ENCODE measurements at places on chromosomes 2 and 18.
A peak's percentile ranks its signal among the peaks of the same experiment; 100 is the strongest.

- DNase-seq: no peak
Observed at GRCh38 chr18:51170664-51171063, 26.8 kb downstream of the MEX3C start.

- DNase-seq: no peak
Observed at GRCh38 chr2:149399934-149400615, 69.7 kb downstream of the LYPD6 start.

GRCh38 chr18:26703170-26703930 is 155.0 kb upstream of the KCTD1 start:
- DNase-seq: no peak

- no peak for DNase-seq
Observed at GRCh38 chr2:230949966-230950873, 25.2 kb upstream of the GPR55 start.

DNA sequence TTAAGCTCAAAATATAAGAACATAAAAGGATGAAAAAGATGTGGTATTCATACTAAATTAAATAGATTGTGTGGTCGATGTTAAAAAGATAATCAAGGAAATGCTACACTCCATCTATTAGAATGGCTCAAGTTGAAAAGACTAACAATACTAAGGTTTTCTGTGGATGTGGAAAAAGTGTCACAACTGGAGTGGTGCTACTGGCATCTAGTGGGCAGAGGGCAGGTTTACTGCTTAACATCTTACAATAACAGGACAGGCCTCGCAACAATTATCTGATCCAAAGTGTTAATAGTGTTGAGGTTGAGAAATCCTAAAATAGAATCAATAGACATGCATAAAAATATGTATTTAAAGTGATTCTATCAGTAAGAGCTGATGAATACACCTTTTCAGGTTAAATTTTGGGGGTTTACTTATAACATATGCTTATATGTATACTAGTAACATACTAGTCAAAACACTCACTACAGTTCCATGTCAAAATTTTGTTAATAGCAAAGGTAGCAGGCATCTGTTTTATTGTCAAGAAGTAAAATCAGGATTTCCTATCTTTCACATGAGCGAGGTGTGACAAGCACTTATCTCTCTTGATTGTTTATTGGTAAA is 91.5 kb upstream of the TMEFF2 start:
- no peak for DNase-seq

DNA sequence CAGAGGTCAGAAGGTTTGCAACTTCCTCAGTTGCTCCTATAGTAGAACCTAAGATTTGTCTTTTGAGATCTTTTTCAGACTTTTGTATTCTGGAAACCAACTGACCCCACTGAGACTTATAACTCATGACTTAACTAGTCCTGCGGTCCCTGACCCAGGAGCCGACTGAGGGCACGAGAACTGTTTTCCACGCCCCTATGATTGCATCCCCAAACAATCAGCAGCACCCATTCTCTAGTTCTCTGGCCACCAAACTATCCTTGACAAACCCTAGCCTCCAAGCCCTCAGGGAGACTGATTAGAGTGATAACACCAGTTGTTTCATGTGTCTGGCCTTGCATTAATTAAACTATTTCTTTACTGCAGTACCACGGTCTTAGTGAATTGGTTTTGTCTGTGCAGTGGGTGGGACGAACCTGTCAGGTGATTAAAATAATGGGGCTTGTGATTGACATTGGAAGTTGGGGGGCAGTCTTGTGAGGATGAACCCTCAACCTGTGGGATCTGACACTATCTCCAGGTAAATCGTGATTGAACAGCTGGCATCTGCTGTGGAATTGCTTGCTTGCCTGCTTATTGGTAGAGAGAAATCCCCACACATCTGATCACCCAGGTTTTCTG is 95.7 kb downstream of the B3GNT2 start:
- DNase-seq: no peak

DNA sequence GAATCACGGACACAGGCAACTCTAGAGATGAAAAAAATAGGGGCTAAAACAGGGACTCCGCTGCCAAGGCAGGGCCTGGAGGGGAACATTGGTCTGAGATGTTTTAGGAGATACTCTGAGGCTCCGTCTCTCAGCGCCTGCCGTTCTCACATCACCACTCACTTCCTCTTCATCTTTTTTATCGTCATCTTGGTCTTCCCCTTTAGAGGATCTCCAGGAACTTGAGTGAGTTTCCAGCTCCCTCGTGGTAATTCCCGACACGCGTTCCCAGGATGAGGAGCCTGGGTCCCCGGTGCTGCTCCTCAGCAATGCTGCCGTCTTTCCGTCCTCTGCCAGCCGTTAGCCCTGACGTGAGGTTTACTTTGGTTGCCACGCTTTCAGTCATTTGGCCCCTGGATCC is 16.1 kb downstream of the MLPH start:
- no peak for DNase-seq

GRCh38 chr18:55300936-55301531 is 287.0 kb downstream of the TCF4 start:
- peak; percentile 77 for DNase-seq

GRCh38 chr2:45289997-45290709 is 280.9 kb upstream of the SIX2 start:
- no peak for DNase-seq

DNA sequence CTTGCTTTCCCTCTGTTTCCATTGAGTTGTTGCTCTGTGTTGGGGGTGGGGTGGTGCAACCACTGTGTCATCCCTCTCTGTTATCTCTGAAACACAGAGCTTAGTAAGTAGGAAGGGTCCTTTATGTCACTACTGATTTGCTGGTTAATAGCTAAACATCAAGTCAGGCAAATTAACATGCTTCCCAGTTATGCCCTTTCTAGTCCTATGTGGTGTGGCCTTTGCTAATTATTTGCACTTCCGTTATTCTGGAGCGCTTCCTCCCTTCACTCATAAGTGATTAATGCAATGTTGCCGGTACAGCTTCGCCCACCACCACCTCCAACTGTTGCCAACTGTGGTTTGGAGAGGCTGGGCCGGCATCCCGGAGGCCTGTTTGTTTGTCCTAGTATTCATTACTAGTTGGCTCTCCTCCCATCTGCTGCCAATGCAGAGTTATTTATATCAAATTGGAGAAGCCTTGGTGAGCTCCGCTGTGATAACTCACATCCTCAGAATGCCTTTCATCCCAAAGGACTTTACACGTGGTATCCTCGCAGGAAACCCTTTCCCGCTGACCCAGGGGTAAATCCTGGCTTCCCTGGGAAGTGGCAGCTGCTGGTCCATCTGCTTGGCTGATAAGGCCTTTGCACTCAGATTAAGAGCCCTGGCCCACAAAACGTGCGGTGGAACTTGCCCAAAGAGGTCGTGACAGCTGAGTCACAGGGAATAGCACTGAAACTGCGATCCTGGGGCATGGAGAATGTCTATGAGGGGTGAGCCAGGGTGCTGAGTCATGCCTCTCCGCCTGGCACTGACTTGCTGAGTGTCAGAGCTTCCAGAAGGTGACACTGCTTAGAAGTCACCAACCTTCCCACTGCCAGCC is 72.0 kb upstream of the ZCCHC2 start:
- DNase-seq: peak; percentile 45

GRCh38 chr2:32495139-32495538 is 132.7 kb upstream of the TTC27 start:
- no peak for DNase-seq

DNA sequence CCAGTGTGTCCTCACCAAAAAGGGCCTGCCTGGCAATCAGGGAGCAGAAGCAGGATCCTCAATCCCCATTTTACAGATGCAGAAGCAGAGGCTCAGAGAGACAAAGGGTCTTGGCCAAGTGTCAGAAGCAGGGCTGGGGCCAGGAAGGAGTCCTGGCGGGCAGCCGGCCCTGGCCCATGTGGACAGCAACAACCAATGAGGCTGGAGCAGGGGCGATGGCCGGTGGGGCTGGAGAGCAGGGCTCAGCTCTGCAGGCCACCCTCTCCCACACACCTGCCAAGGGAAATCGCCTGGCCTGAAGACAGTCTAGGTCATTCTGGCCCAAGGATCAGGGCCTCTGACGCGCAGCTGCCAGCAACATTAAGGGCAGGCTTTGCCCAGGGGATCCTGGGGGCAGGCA is 243.9 kb downstream of the ATAD2B start:
- DNase-seq: no peak

GRCh38 chr2:137369106-137369505 is 595.2 kb upstream of the HNMT start:
- DNase-seq: no peak

DNA sequence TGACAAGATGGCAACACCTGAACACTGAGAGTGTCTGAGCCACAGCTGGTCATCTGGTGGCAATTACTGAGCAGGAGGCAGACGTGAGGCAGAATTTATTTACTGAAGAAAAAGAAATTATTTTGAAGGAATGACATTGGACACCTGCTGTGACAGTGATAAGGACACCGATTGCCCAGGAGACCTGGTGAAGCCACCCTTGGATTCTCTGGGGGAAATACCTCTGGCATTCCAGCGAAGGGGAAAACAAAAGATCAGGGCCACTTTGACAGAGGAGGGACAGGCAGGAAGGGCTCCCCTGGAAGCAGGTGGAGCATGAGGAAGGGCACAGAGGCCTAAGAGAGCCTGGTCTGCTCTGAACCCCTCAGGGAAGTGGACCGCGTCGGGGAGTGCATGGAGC is 85.4 kb upstream of the ALPP start:
- DNase-seq: no peak

GRCh38 chr2:191901031-191901430 is 54.1 kb upstream of the CAVIN2 start:
- DNase-seq: no peak

GRCh38 chr2:66566726-66567399 is 131.9 kb downstream of the MEIS1 start:
- DNase-seq: no peak

DNA sequence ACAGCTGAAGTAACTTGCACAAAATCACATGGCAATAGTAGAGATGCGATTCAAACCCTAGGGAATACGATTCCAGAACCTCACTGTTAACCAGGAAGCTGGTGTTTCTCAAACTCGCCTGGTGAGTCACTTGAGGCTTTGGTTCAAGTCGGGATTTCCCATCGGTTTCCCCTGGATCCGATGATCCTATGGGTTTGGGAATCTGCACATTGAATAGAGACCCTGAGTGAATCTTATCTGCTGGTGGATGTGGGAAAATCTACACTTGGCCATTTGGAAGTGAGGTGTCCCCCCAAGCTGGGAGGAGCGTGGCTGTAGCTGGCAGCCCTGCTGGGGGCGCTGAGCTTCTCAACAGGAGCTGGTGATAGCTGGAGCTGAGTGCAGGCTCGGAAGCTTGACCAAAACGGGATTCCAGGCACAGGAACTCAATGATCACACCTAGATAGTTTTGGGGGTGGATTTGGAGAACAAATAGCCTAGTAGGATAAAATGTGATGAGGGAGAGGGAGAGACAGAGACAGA is 135.4 kb downstream of the PRKCE start:
- DNase-seq: no peak

DNA sequence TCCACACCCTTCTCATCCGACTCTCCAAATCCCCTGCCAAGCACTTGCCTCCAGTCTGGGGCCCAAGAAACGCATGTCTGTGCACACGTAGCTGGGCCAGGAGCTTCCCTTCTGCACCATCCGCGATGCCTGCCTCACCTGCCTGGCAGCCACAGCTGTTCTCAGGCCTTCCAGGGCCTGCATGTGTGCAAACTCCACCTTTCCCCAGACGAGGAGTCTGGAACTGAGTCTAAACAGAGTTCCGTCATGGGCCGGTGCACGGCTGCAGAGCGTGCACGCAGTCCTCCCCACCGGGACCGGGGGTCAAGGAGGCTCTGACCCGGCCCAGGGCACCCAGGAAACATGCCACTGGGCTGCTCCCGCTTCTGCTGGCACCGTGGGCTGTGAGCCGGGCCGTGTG is 66.8 kb upstream of the SALL3 start:
- DNase-seq: no peak

DNA sequence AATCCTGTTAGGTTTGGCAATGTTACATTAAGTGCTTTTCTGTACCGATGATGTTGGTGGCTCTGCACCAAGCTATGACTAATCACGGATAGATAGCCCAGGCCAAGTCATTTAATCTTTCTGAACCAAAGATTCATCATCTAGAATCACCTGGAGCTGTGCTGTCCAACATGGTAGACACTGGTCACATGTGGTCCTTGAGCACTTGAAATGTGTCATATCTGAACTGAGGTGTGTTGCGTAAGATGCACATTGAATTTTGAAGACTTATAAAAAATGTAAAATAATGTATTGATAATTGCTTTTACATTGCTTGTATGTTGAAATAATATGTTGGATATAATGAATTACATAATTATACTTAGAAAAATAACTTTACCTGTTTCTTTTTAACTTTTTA is 39.8 kb upstream of the NXPH2 start:
- no peak for DNase-seq

- DNase-seq: no peak
Observed at GRCh38 chr2:180449171-180449915, 442.2 kb upstream of the CWC22 start.

DNA sequence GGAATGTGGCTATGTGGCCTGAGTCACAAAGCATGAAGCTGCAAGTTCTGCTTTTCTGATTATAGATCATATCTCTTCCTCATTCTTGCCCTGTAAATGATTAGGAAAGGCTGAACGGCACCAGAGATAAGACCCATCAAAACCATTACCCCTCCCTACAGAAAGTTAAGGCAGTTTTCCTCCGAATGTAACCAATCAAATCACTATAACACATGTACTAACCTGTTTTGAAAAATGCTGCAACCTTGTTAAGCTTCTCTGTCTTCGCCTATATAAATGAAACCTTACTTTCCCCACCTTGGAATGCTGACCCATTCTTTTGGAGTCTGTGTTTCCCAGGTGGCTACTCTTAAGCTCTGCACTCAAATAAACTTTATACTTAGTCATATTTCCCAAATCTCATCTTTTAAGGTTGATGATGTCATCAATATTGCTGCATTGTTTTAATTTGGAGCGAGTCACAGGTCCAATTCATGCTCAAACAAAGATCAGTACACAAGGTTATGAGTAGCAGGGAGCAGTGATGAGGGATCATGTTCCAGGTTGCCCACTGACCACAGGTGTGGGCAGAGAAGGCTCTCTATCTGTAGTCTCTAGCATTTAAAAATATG is 662.3 kb downstream of the IRS1 start:
- DNase-seq: no peak

GRCh38 chr2:41870265-41870585 is 177.6 kb upstream of the PKDCC start:
- no peak for DNase-seq

GRCh38 chr2:182980115-182980514 is 58.1 kb downstream of the NCKAP1 start:
- peak; percentile 4 for DNase-seq

- no peak for DNase-seq
Observed at GRCh38 chr2:143471550-143471949, 342.3 kb downstream of the ARHGAP15 start.

GRCh38 chr2:104375206-104375605 is 478.7 kb upstream of the POU3F3 start:
- DNase-seq: no peak

DNA sequence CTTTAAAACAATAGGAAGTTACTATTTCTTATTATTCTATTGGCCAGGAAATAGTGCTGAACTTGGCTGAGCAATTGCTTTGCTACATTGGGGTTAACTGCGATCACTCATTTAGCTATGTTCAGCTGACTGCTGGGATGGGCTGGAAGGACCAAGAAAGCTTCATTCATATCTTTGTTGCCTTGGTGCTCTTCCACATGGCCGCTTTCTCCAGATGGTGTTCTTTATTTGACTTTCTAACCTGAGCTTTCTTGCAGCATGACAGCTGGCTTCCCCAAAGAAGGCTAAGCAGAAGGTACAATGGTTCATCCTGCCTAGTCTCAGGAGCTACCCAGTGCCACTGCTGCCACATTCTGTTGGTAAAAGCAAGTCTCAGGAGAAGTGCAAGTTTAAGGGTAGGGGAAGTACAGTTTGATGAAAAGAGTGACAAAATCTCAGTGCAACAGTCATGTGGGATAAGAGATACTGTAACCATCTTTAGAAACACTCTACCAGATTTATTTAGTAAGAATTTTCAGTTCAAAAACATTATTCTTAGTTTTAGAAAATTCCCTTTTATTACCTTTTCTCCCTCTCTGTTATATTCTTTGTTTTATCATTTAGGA is 180.6 kb upstream of the RBMS1 start:
- no peak for DNase-seq

Data from HFF-Myc (cell line).